ENCODE measurements at places on chromosomes 3 and 15. TPM values are rescaled to one million over a fixed set of nuclear protein-coding genes. Genes with fewer than 3 reads are reported as not detected.
A peak's percentile ranks its signal among the peaks of the same experiment; 100 is the strongest.

DNA sequence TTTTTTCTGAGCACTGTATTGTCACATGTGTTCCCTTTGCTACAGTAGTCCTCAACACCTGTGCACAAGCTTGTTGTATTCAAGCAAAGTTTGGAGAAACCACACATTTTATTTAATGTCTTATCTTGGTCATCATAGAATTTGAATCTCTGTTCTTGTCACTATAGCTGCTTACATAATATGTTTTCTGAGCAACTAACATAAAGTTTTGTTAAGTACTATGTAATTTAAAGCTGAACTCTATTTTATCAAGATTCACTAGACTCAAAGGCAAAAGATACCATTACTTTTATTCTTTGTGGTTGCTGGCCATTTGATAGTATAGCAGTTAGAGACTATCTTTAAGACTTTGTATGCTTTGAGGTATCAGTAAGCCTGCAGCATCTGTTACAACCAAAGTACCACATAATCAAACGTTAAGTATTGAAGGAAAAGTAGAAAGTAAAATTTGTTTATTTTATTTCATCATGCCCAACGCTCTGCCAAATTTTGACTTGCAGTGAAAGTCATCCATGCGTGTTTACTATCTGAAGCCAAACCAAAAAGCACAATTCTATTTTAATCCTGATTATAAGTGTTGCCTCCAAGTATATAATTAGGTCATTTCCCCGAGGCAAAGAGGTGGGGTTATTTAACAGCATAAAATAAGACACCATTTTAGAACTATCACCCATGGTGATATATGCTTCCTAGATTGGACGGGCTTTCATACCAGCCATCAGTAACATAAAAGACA, 10.3 kb upstream of the ABHD10 start:
- DNase-seq = no peak

- no peak for DNase-seq
These were observed 41.9 kb downstream of the FAM43A start for GRCh38 chr3:194727435-194728128.

DNA sequence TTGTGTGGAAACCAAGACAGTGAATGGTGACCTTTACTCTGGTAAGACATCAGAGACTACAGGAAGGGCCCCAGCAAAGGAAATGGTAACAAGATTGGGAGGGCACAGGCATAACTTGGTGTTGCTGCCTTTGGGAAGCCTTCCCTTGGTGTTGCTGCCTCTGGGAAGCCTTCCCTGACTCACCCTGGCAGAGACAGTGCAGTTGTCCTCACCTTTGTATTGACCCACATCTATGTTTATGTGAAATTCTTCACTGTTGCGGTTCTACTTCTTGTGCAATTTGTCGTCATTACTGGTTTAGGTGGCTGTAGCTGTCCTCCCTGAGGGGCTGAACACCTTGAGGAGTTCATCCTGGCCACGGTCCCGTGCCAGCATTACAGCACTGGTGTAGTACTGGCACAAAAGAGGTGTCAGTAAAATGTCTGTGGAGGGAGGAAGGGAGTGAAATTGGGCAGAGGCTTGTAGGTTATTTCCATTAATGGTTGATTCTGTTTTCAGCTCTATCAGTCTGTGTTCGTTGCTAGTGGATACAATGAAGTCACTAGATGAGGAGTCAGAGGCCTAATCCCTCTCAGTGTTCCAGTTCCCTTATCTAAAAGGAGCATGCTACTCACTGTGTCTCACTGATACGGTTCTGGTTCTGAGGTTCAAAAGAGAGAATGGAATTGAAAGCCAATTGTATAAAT, 21.6 kb downstream of the IFT122 start:
- DNase-seq = no peak

DNA sequence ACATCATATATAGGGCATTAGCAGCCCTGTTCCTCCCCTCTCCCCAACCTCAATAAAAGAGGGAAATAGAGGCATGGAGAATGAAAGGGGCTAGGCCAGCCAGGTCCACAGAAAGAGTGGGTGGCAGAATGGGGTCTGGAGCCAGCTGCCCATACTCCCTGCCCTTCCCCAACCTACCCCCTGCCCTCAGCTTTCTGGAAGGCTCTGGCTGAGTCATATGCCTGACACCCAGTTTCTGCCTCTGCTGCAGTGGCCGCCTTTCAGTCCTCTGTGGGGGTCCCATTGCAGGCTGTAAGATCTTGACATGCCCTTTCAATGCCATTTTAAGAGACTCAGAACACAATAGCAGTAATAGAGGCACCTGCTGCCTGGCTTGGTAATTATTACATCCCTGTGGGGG, 95.7 kb downstream of the LINGO1 start:
- no peak for DNase-seq

DNA sequence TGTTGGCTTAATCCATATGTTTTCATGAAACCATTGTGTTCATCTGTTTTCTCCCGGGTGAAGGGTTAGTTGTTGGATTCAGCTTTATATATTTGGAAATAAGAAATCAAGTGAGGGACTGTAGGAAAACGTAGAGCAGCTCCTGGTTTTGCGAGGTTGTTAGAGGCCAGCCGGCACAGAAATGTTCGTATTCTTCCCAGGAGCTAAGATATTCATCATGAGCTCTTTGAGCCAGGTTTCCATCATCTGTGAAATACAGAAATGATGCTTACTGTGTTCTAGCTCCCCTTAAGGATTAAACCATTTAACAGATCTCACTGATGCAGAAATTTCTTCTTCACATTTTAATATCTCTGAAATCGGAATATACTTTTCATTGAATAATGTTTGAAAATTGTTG, 235.5 kb downstream of the PTPRG start:
- DNase-seq = no peak

- peak; percentile 46 for DNase-seq
These were observed 26.7 kb downstream of the FLNB start for GRCh38 chr3:58034738-58035523.

MINAR1 gene
- 0.25 TPM for total RNA-seq

DNA sequence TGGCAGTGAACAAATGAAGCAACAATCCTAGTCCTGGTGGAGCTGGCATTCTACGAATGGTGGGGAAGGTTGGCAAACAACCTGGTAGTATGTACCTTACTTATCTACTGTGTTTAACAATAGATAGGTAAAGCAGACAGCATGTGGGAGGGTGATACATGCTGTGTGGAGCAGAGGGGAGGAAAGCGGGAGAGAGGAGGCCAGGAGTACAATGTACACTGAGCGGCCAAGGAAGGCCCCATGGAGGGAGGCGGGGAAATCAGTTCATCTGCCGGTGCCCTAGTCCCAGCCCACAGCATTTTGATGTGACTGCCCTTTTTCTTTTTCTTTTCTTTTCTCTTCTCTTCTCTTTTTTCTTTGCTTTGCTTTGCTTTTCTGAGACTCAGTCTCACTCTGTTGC, 5.3 kb upstream of the RHCG start:
- no peak for DNase-seq

DNA sequence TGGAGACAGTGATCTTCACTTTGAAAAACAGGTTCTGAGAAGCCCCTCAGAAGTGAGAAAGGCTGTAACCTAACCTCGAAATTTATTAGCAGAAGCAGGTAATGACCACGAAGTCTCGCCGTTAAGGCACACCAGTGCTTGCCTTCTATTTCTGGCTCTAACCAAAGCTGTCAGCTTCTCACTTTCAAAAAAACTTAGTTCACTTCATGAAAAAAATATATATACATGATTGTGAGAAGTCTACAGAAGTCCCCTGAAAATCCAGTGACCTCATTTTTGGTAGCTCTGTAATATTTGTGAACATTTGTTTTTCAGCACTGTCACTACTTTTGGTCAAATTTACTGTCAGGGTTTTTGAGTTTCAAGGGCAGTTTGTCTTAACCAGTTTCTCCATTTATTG, 19.1 kb upstream of the AKAP13 start:
- DNase-seq = no peak

- peak; percentile 44 for DNase-seq
These were observed 36.5 kb downstream of the ANAPC13 start for GRCh38 chr3:134449277-134449676.

DNA sequence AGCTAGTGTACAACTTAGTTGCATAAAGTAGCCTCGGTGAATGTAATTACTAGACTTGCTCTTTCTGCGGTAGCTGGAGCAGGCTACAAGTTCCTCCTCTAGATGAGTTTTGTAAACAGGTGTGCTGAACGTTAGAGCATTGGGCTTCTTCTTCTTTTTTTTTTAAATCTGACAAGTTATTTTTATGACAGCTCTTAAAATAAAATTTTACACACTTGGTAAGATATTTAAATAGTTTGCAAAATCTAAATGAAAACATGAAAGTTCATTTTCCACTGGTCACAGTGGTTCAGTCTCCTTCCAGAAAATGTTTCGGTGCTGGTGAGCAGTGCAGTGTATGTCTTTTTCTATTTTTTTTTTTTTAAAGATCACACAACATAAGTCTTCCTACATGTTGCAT, 3.0 kb downstream of the CCR9 start:
- DNase-seq = no peak

SLCO2A1 gene
- 34.8 TPM for total RNA-seq

ARPIN gene
- total RNA-seq = 36.7 TPM

GRCh38 chr15:74827614-74828013, 1.2 kb downstream of the CPLX3 start:
- no peak for DNase-seq

ZNF860 gene
- 1.5 TPM for total RNA-seq

HRG gene
- not detected for total RNA-seq

- peak; percentile 64 for DNase-seq
These were observed 4.7 kb upstream of the RNF13 start for GRCh38 chr3:149808209-149808829.

GRCh38 chr3:110456438-110457138, 615.0 kb upstream of the NECTIN3 start:
- no peak for DNase-seq

NPTN gene
- 111 TPM for total RNA-seq

- DNase-seq = no peak
These were observed 43.4 kb downstream of the SNAPC5 start for GRCh38 chr15:66454143-66454542.

- DNase-seq = peak; percentile 20
These were observed 63.2 kb upstream of the BCL6 start for GRCh38 chr3:187808527-187808895.

OR5K2 gene
- total RNA-seq = not detected

DNA sequence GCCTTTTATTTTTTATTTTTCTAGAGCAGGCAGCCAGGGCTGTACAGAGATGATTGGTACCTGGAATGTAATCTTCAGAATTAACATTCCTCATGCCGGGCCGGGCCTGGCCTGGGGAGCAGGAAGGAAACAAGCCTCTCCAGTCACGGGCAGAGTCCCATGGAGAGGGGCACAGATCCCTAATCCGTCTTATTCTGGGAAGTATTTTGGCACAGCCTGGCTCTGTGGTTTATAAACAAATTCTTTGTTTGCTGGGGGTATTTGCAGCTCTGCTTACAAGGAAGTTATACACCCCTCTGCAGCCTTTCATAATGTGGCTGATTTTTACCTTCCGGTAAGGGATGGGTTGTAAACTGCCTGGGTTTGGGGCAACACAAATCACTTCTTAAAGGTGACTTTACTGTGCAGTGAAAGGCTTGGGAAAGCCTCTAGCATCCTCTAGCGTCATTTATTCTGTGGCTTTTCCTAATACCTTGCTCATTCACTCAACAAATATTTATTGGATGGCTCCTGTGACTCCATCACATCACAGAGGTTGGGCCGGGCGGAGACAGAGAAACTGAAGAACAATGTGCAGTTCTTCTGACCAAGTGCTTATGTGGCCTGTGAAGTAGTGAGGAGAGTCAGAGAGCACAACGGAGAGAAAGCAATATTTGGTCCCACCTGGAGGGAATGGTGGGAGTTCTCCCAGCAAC, 2.7 kb downstream of the SLC6A20 start:
- no peak for DNase-seq

Data from colonic mucosa (tissue), 4 donors.